ENCODE measurements at places on chromosomes 4 and X.

DNA sequence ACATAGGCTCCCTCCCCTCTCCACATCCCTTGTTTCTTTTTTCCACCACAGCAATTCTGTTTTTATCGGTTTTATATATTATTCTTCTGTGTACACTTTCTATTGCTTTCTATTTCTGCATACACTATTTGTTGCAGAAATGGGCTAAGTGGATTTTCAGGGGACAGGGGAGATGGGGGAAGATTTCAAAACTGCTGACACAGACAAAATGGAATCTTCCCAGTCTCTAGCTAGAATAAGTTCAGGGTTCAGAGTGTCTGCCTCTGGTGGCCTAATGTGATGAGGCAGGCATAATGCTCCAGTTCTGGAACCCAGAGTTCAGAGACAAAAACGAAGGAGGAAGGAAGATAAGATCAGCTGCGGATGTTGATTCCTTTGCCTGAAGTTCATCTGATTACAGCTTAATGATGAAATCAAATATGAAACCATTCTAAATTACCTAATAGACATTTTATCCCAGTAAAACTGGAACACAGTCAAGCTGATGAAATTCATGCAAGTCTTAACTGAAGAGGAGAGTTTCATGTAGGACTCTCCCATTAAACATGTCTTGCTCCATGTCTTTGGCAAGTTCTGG lies 447.1 kb downstream of the AFF2 start:
- DNase-seq = no peak

DNA sequence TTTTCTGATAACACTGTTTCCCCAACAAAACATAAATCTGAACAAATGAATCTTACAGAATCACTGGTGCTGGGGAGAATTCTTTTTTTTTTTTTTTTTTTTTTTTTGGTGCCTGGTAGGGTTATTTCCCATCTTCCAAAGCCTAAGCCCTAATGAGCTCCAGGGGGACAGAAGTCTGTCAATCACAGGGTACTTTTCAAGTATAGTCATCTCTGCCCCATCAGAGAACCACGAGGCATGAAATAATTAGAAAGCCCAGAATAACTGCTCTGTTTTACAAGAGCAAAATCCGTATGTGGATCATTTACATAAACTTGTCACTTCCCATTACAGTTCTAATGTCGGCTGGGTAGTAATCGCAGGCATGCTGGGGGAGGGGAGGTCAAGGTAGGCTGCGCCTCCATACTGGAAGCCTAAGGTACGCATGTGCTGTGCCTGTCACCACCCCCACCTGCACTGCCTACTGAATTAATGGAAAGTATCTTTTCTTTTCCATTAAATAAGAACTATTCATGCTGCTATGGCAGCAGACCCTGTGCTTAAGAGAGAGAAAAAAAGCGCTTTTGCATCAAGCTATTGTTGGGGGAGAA lies 164.7 kb upstream of the LEF1 start:
- no peak for DNase-seq

- no peak for DNase-seq
Measured at GRCh38 chr4:87632469-87632868, 17.6 kb upstream of the DMP1 start.

GRCh38 chrX:40263014-40263560 lies 165.3 kb upstream of the BCOR start:
- no peak for DNase-seq

DNA sequence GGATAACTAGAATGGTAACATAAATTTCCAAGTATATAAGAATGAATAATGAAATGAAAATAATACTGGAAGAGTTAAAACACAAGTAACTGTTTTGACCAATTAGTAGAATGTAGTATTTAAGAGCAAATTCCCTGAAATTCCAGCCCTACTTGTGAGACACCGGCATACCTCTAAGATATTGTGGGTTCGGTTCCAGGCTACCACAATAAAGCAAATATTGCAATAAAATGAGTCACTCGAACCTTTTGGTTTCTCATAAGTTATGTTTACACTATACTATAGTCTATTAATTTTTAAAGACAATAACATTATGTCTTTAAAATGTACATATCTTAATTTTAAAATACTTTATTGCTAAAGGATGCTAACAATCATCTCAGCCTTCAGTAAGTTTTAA lies 15.2 kb upstream of the IQCM start:
- no peak for DNase-seq

DNA sequence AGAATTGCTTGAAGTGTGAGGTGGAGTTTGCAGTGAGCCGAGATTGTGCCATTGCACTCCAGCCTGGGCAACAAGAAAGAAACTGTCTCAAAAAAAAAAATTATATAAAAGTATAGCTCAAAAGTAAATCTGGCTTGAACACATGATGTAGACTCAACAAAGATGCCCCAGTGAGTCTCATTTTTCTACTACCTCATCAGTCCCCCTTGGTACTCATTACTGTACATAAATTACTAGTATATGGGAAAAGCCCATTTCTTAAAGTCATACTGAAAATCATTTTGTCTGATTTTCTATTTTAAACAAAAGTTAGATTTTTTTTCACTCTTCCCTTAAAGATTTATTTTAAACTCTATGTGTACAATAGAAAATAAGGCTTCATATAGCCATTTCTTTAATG lies 39.2 kb downstream of the FAM241A start:
- DNase-seq = no peak

DNA sequence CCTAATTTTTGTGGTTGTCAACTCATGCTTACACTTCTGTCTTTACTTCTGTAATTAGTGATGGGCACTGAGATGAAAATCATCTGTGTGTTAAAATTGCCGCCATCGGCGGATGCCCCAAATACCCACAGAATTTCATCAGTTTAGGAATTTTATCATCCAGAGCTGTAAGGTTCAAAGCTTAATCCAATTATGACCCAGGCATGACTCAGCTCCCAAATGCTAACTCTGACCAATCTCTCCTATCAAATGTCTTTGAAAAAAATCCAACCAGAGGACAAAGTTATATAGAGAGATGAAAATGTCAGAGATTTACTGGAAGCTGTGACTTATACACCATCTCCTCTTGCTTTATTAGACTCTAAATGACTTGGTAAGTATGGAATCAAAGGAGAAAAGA lies 1048.7 kb upstream of the PRKX start:
- no peak for DNase-seq

DNA sequence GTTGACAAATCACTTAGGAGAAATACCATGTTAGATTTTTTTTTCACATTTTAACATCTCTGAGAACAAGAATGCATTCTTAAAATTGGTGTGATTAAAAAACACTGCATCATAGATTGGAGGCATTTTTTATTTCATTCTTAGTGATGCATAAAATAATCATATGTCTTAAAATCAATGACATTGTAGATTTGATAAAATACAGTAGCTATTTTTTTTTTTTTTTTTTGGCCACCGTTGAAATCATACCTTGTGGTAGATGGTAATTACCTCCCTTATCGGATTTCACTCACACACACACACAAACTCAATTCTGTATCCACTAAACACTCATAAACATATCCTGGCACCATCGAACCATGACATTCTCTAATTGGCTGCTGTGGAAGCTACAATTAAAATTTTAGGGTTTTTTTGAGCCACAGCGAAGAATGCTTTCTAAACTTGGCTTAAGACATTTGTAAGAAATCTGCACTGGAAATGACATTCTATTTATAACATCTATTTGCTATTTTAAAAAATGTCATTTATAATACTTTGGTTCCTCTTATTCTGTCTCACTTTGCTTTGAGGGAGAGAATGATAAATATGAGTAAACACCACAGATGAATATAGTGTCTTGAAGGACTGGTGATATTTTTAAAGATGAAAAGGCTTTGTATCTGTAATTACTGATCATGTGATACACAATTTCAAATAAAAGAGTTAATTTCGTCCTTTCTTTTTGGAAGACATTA lies 60.1 kb downstream of the CCSER1 start:
- DNase-seq = peak; percentile 35

DNA sequence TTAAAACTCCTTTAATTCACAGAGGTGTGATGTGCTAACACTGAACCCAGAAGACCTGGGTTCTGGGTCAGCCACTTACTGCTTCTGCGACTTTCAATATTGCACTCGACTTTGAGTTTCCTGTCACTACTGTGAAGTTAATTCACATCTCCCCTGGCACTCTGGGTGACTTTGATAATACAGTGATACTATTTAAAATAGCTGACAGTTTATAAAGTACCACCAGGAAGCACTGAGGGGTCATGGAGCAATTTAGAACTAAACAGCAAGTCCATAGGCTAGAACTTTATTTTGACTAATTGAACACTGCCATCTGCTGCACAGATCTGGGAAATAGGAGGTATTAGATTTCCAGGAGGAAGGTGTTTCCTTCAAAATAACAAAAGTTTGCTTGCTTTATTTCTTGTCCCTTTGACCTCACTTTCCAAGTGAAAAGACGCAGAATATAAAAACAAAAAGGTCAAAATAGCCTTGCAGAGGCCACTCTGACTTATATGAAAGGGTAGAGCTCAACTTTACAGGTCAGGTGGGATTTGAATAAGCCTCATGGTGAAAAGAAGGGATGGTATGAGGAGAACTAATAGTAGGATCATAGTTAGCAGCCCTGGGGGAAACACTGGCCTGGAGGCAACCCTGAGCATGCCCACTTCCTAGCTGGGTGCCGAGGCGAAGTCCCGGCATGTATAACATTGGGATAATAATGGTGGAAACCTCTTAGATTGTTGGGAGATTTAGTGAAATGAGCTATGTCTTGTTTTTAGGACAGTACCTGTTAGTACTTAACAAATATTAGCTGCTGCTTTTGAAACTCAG lies 53.4 kb downstream of the ZNF518B start:
- DNase-seq = no peak

Data from GM12878 (cell line).